ENCODE measurements at places on chromosomes 13 and 19.

- no peak for DNase-seq
Observed at GRCh38 chr19:556611-557382, 12.9 kb downstream of the GZMM start.

- DNase-seq = no peak
Observed at GRCh38 chr13:80923907-80924306, 583.0 kb upstream of the SPRY2 start.

- no peak for DNase-seq
Observed at GRCh38 chr19:47096721-47097120, 16.9 kb downstream of the ZC3H4 start.

DNA sequence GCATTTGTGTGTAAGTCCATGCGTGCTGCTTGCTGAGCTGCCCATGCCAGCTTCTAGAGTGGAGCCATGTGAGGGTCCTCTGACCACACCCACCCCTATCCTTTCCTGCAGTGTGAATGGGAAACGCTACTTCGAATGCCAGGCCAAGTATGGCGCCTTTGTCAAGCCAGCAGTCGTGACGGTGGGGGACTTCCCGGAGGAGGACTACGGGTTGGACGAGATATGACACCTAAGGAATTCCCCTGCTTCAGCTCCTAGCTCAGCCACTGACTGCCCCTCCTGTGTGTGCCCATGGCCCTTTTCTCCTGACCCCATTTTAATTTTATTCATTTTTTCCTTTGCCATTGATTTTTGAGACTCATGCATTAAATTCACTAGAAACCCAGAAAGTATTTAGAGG is 10.3 kb downstream of the TBCB start:
- no peak for DNase-seq

- DNase-seq = no peak
Observed at GRCh38 chr19:18351544-18351943, 11.1 kb downstream of the PGPEP1 start.

DNA sequence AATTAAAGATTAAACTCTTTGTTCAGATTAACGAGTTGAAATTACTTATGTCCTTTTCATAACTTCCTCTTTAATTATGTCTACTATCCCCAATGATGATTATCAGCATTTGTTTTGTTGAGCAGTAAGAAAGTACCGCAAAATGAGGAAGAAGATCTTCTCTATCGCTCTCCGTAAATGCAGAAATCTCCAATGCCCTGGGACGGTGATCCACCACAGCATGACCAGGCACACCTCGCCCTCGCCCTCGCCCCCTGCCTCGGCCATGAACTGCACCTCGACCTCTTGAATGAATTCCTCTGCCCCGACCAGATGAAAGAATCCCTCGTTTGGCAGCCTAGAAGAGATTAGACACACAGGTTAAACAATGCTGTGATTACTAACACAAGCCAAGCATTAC is 69.1 kb downstream of the RBM26 start:
- no peak for DNase-seq

- no peak for DNase-seq
Observed at GRCh38 chr13:34867590-34867989, 74.5 kb upstream of the NBEA start.

- no peak for DNase-seq
Observed at GRCh38 chr13:37319031-37319443, 213.6 kb upstream of the CSNK1A1L start.

DNA sequence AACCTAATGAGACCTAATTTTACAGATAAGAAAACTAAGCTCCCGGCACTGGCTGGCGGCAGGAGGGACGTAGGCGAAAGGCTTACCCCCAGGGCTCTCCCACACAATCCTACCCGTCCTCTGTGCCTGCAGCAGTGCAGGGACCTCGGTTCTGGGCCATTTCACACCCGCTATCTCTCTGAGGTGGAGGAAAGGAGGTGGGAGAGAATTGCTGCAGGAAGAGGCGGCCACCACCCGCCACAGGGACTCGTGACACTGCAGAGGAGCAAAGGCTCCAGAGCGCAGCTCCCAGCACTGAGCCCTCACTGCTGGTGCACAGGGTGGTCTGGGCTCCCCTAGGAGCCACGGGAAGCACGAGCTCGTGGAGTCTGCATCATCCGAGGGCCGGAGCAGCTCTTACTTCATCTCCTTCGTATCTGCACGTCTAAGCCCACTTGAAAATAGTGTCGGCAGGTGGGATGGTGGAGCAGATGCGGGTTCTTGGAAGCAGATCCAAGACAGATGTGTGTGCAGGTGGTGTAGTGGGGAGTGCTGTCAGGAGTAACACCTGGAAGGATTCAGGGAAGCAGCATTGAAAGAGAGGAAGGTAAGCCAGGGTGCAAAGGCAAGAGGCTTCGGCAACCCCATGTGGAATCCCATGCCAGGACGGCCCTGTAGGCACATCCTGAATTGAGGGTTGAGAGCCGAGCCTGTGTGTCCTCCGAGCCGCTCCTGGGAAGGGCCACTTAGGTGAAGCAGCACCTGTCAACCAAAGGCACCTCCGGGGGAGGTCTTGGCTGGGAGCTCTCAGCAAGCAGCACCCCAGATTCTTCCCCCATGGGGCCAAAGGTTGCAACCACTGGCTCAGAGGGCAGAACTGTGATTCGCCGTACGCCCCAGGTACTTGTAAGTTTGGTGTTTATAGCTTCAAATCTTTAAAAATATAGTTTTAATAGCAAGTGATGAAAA is 115.8 kb upstream of the SPACA7 start:
- DNase-seq = no peak

GRCh38 chr19:46271481-46272197 is 25.2 kb upstream of the HIF3A start:
- DNase-seq = no peak

DNA sequence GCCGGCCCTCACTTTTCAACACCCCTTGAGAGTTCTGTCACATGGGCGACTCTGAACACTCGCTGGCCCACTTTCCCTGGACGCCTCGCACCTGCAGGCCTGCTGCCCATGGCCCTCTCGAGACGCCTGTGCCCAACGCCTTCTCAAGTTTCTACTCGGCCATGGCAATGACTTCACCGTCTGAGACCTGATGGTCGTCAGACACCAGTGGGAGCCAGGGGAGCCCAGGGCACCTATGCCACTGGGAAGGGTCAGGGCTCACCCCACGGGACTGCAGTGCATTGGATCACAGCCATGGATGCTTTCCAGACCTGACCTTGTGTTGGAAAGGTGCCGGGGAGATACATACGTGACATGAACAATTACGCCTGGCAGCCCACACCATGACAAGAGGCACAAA is 60.1 kb downstream of the KLF2 start:
- DNase-seq = no peak

DNA sequence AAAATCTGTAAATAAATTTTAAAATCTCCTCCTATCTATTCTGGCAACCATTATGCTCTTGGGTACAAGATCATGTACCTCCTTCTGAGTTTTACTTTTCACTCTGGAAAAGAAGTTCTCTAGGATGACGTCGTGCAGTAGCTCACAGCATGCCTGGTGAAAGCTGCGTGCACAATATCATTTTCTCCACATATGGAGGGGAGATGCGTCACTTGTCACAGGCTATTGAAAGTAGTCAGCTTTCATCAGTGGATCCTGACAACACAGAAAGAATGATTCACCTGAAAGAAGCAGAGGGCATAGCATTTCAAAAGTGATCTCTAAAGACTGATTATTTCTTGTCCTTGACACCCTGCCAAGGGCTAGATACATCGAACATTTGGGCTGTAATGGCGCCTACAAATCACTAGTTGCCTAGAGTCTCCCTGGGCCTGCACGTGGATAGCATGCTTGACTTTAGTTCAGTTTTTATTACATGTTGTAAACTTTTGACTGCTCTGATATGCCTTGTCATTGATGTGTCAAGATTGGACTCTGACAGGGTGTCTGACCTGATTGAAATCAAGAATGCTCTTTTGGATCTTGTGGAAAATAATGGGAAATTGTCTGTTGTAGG is 1365.6 kb downstream of the OLFM4 start:
- no peak for DNase-seq

DNA sequence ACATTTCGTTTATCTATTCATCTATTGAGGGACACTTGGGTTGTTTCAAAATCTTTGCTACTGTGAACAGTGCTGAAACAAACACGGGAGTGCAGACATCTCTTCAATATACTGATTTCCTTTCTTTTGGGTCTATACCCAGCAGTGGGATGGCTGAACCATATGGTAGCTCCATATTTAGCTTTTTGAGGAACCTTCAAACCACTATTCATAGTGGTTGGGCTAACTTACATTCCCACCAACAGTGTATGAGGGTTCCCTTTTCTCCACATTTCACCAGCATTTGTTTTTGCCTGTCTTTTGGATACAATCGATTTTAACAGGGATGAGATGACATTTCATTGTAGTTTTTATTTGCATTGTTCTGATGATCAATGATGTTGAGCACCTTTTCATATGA is 798.2 kb downstream of the UQCRFS1 start:
- DNase-seq = no peak

- DNase-seq = no peak
Observed at GRCh38 chr13:65133094-65133493, 2097.0 kb downstream of the PCDH9 start.

DNA sequence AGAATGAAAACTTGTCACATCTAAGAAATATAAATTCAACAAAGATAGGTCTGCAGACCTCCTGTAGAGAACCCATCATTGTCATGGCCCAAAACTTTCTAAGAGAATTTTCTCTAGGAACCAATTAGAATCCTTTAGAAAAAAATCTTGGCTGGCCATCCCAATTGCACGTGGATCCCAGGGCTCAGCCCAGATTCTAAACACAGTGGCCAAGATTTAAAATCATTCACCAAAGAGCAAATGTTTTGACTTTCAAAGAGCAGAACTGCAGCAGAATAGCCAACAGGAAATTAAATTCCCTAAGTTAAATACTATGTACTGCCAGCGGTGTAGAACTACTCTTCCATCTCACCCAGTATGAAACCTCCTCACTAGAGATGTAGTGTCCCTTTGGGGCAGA is 21.3 kb downstream of the IPO5 start:
- DNase-seq = no peak

- no peak for DNase-seq
Observed at GRCh38 chr19:27821418-27822018, 1391.4 kb downstream of the UQCRFS1 start.

- no peak for DNase-seq
Observed at GRCh38 chr13:24261566-24261965, 47.8 kb upstream of the C1QTNF9 start.

DNA sequence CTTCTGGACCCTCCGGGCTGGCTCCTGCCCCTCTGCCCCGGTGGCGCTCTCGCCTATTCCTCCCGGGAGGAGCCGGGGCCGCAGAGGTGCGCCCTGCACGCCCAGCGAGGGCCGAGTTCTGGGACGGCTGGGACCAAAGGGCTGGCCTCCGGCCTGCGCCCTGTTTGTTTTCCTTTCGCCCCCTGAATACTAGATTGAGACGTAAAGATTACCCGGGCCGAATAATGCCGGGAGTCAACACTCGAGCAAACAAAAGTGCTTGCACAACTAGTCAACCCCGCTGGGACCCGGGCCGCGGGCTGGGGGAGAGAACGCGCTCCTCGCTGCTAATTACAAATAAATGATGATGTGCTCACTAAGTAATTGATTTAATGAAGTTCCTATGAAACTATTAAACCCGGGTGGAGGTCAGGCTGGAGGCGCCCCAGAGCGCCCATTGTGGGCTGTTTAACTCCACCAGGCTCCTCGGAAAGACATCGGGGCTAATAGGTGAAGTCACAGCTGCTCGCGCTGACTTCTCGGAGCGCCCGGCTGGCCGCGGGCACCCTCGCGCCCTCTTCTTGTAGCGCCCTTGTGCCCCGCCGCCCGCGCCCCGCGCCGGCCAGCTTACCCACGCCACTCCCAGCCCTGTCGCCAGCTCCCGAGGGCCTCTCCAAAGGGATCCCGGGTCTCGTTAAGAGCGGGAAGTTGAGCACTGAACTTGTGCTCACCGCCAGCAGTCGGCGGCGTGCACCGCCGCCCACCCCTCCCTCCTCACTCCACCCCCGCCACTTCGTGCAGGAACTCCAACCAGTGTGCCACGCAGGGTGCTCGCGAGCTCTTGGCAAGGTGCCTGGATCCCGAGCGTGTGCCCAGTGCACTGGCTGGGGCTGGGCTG is 14.9 kb downstream of the ZIC5 start:
- no peak for DNase-seq

- no peak for DNase-seq
Observed at GRCh38 chr13:97752961-97753668, 200.4 kb upstream of the IPO5 start.

DNA sequence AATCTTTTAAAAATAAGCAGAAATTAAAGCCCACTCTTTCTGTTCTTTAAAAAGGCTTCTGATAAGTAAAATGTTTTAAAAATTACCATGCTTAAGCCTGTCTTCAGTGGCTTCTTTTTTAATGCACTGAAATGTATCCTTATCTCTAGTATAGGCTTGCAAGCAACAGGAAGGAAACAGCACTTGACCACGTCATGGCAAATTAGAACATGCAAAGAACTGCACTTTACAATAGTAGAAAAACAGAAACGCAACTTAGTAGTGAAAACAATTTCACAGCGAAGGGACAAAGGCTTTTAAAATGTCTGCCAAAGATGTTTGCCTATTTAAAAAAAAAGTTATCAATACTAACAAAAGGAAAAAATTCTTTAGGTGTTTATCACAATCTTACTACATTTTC is 36.3 kb downstream of the ELF1 start:
- DNase-seq = peak; percentile 22

DNA sequence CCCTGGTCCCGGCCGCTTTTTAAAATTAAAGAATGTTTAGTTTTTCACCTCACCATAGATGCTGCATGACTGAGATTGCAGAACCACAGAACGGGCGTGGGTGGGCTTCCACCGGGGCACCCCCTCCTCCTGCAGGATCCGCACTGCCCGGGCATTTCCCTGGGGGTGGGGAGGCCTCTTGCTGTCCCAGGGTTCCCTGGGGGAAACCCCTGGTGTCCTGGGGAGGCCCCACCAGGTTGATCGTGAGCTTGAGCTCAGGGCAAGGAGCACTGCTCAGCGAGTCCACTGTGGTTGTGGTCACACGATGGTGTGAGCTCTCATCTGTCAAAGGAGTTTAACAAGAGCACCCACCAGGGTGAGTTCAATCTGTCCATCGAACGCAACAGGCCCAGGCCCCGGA is 11.4 kb upstream of the TCF3 start:
- no peak for DNase-seq

DNA sequence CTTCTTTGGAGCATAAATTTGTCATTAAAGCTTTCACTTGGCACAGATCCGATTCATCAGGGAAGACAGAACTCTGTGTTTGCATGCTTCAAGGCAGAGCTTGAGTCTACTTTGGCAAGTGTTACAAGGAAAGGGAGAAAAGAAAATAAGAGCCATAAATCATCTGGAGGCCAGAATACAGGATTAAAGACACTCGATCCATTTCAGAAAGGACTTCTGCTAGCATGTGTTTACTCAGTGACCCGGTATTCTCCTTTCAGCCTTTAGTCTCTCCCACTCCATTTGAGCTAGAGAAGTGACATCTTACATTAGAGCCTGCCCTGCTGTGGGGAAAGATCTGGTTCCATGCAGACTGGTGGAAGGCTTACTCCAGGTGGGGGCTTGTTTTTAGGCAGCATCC is 306.4 kb downstream of the KLF5 start:
- no peak for DNase-seq

Data from stimulated activated CD8-positive, alpha-beta memory T cell treated with anti-CD3 and anti-CD28 coated beads, Interleukin-12 subunit alpha, Interleukin-12 subunit beta, amount 100 ng/mL, for 4 hours (primary cell).